Activated CD4-positive, alpha-beta T cell treated with anti-CD3 and anti-CD28 coated beads, Interleukin-2, amount 50 U/mL, for 1 hour (primary cell): ENCODE measurements at places on chromosomes 4 and X.

GRCh38 chr4:138816875-138817274 lies 198.7 kb upstream of the NOCT start:
- DNase-seq = no peak

- DNase-seq = no peak
Observed at GRCh38 chr4:39947417-39947816, 30.3 kb downstream of the PDS5A start.

- no peak for DNase-seq
Observed at GRCh38 chr4:82422616-82423015, 7.6 kb downstream of the HNRNPDL start.

DNA sequence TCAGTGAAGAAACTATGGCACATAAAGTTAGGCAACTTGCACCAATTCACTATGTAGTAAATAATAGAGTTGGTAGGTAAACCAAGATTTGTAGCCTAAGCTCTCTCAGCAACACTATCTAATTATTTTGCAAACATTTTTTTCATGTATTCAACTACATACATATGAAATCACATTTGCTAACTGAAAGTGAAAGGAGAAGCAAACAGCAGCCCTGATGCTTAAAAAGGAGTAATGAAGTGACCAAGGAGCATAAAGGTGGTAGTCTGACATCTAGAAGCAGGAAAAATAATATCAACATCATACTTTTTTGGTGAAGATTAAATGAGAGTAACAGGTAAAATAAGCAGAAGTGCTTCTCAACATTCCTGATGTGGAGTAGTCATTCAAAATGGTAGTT lies 603.7 kb downstream of the GRXCR1 start:
- DNase-seq = no peak

DNA sequence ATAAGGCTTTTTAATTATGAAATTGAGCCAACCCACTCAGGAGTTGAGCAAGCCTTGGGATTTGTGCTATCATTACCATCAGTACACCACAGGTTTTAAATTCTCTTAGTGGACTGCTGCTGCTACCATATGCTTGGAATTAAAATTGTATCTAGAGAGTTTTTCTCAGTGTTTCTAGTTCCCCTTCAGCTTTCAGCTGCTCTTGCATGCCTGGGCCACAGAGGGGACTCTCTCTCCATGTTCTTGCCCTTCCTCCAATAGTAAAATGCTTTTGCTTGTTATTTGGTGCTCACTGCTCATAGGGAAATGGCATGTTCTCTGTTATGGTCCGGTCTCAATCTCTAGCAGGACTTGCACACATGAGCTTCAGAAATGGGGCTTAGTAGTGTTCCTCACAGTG lies 101.9 kb downstream of the IGSF1 start:
- no peak for DNase-seq

- no peak for DNase-seq
Observed at GRCh38 chrX:119398587-119398973, 556 bp upstream of the SLC25A43 start.

DNA sequence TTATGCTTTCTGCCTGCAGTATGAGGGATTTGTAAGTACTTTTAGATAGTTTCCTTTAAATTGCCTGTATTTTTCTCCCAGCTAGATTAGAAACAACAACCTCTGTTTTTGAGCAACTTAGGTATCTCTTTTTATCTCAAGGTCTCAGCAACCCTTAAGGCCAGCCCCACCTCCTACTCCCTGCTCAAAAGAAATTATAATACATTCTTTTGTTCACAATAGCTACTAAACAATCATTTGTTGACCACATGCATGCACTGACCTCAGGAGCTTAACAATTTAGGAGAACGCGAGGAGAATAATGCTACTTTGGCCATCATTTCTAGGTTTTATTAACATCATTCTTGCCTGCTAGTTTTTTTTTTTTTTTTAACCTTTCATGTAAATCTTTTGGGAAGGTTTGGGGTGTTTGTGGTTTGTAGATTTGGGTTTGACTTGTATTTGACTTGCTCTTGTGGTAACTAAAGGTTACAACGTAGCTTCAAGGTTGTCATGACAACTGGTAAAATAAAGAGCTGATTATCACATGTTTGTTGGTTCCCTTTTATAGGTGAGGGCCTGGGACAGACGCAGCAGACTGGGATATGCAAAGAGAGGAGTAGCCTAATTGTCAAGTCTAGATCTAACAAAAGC lies 145.4 kb upstream of the PLAC1 start:
- no peak for DNase-seq

DNA sequence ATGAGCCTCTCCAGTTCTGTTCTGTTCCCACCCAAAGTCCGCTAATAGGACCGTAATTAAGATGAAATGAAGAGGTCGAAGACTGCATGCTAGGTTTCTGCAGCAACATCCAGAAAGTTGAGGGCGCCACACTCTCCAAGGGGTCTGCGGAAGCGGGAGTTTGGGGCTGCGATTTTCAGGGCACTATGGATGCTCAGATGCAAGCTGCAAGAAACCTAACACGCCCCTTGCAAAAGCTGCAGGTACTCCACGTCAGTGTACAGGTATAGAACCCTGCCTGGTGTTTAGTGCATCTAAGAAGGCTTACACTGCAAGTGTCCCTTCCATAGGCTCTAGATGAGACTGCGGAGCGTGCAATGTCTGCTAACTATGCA lies 61.4 kb downstream of the RHOXF2B start:
- no peak for DNase-seq

DNA sequence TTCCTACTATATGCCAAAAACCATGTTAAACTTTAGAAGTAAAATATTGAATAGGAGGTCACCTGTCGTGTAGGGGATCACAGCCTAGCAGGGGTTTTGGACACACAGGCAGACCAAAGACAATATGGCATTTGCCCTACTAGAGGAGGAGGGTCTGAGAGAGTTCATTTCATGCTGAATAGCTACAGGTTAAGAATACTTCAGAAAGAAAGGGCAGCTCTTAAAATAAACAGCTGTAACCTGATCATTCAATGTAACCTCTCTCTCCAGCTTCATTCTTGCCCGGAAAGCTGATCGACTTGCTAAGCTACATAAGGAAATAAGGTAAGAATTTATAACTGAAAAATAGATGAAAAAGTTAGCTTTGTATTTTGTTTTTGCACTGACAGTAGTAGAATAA lies 79.9 kb downstream of the MAOA start:
- no peak for DNase-seq

DNA sequence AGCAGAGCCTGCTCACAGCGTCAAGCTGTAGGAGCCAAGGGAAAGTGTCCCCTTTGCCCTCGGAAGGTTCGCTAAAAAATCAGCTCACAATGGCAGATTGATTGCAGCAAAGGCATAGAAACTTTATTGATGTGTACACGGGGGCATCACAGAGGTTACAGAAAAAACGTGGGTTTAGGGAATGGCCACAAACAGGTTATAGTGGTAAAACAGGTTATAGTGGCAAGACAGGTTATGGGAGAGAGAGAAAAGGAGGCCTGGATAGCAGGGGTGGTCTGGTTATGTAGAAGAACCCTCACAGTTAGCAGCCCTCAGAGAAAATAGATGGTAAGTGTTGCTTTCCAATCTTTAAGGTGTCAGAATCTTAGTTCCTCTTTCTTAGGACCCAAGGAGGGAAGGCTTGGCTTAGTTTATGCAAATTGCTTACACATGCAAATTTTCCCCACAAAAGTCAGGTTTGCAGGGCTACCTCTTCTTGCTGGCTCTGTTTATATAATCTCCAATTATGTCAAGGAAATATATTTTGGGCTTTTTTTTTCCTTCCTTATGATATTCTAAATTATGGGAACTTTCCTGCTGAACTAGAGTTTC lies 113.7 kb downstream of the BMP15 start:
- no peak for DNase-seq

- DNase-seq = no peak
Observed at GRCh38 chr4:10212400-10212799, 95.8 kb upstream of the WDR1 start.

DNA sequence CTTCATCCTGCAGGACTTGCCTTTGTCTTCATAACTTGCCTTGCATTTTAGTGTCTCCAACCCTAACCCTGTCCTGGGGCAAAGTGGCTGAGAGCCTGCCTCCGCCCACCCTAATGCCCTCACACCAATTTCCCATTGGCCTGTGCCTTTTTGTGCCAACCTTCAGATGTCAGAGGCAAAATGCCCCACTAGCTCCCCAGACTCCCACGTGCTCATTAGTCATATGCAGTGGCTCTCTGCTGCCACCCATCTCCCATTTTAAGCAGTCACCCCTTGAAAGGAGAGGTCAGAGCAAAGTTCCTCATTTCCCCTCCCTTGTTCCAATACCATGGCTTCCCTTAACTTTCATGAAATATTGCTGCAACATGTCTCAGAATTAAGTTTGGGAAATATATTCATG lies 74.8 kb upstream of the PASD1 start:
- peak; percentile 1 for DNase-seq

DNA sequence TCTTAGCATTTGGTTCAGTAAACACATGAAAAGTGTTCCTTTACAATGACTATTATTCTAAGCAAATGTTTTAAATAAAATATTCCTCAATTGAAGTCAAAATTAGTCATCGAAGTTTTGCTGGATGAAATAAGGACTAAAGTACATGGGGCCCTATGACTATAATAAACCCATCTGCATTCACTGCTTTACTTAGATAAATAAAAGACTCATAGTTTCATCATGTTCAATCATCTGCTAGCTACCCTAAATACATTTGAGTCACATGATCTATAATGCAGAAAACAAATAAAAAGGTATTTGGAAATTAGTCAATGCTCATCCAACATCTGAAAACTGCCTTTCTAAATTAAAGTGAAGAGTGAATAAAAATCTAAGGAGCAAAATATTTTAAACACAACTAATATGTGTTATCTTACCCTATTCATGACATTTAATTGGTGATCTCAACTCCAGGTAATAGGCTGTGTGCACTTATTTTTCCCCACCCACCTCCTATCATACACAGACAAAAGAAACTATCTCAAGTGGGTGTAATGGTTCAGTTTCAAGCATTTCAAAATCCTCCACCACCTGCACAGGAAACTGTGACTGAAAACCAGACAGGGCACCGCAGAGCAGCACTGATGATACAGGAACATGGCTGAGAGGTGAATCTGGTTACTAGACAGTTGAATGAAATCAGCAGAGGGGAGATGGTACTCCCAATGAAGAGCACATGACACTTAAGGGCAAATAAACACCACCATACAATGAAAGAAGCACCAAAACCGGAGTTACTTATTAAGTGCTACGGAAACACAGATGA lies 78.6 kb downstream of the CAMK2D start:
- peak; percentile 56 for DNase-seq

GRCh38 chrX:10728806-10729389 lies 108.5 kb upstream of the MID1 start:
- no peak for DNase-seq

DNA sequence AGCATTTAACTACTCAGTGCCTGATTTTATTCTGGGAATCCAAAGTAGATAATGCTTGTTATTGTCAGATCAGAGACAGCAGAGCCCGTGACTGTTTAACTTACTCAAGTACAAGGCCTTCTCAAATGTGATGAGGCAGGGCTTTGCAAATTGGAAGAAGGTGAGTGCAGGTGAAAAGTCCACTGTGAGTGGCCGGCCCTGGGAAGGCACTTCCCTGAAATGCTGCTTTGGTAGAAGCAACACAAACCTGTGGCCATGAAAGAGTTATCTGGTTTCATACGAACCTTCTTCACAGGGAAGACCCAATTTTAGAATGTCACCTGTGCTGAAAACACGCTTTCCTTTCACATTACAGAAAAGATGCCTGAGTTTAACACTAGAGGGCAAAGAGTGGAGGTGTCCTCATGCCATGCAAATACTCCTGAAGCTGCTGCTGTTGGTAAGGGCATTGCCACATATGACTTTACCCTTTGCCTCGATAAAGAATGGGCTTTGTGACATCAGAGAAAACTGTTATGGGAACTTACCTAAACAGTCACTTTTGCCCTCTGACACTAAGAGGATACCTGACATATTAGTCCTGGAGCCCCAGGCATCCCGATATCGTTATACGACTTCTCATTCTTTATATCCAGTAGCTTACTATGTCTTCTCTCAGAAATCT lies 8.0 kb downstream of the PPARGC1A start:
- DNase-seq = no peak

DNA sequence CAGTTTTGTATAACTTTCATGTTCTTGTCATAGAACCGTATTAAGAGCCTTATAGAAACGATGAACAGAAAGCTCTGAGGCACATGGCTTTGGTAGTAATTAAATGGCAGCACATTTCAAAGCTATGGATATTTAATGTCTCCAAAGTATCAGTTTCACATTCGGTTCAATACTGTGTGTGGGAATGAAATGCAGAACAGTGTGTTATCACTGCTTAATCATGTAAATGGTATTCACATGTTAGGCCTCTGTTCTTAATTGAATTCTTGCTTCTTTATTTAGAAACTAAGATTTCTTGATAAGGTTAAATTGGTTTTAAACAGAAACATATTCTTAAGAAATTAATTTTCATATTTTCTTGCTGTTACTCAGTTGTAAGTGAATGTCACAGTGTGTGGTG lies 701.0 kb upstream of the PITX2 start:
- DNase-seq = no peak

- DNase-seq = no peak
Observed at GRCh38 chr4:37903901-37904300, 13.0 kb downstream of the TBC1D1 start.

GRCh38 chr4:12701384-12701783 lies 782.8 kb downstream of the RAB28 start:
- no peak for DNase-seq

DNA sequence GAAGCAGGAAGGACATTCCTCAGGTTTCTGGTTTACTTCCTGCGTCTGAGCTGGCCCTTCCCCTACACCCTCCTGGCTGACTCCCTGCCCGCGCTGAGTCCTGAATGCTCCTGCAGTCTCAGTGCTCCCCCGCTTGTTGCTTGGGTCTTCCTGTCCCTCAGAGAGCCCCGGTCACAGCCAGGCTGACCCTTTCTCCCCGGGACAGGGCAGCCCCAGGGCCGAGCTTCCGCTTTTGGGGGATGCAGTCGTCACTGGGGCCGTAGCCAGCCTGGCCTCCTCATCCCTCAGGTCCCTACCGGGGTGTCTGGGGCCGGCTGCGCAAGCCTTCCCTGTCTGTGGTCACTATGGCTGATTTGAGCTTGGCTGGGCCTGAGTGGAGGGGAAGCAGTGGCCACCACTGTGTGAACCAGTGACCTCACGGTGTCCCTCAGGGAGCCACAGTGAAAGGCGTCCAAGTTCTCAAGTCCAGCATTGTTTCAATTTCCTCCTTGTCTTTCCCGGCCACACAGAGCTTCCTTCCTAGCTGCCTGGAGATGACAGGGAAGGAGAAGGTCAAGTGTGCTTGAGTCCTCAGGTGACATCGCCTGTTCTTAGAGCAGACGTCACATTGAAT lies 34.1 kb upstream of the ASMTL start:
- DNase-seq = no peak

- DNase-seq = no peak
Observed at GRCh38 chr4:81455897-81456296, 15.8 kb downstream of the RASGEF1B start.

DNA sequence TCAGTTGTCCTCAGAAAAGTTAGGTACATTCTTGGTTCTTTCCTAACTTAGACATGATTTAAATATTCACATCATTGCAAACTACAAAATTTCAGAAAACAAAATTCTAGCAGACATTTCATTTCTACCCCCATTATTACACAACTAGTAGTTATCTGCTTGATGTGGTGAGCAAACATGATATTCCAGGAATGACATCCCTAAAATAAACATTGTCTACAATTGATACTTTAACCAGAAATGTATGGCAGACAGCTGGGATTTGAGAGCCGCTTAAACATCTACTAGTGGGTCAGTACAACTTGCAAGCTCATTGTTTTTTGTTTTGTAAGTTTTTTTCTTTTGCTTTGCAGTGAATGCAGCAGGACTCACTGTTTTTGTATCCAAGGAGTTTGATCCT lies 32.1 kb upstream of the AMBN start:
- no peak for DNase-seq
